ENCODE measurements at places on chromosomes 5 and 9. TPM values are rescaled to one million over a fixed set of nuclear protein-coding genes. Genes with fewer than 3 reads are reported as not detected.

Gene HARS1
- polyA plus RNA-seq = 77.3 TPM

Gene CYSRT1
- 1.9 TPM for polyA plus RNA-seq

Gene TMEM215
- not detected for polyA plus RNA-seq

Gene SV2C
- 0.22 TPM for polyA plus RNA-seq

All from right lung (tissue), 10 donors.